ENCODE measurements at places on chromosomes 3 and 15.

DNA sequence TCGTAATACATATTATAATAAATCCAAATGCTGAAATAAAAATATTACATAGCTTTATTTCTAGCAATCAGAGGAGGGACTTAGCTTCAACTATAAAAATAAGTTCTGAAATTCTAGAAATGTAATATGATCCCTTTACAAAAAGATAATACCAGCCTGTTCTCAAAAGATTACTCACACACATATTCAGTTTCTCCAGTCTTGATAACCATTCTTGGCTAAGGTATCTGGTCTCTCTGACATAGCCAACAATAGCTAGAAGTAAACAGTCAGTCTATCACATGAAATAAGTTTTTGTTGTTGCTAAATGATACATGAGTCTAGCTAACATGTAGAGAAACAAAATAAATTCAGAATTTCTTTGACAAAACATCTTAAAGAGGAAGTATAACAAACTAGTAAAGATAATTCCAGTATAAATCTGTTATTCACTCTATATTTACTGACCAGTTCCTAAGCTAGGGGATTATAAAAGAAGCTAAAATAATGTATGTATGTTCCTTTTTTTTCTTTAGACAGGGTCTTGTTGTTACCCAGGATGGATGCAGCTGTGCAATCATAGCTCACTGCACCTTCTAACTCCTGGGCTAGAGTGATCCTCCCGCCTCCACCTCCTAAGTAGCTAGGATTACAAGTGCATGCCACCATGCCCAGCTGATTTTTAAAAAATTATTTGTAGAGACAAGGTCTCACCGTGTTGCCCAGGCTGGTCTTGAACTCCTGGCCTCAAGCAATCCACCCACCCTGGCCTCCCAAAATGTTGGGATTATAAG lies 170.6 kb downstream of the TBL1XR1 start:
- peak; percentile 25 for DNase-seq

GRCh38 chr3:197286678-197287077 lies 11.7 kb downstream of the DLG1 start:
- no peak for DNase-seq

DNA sequence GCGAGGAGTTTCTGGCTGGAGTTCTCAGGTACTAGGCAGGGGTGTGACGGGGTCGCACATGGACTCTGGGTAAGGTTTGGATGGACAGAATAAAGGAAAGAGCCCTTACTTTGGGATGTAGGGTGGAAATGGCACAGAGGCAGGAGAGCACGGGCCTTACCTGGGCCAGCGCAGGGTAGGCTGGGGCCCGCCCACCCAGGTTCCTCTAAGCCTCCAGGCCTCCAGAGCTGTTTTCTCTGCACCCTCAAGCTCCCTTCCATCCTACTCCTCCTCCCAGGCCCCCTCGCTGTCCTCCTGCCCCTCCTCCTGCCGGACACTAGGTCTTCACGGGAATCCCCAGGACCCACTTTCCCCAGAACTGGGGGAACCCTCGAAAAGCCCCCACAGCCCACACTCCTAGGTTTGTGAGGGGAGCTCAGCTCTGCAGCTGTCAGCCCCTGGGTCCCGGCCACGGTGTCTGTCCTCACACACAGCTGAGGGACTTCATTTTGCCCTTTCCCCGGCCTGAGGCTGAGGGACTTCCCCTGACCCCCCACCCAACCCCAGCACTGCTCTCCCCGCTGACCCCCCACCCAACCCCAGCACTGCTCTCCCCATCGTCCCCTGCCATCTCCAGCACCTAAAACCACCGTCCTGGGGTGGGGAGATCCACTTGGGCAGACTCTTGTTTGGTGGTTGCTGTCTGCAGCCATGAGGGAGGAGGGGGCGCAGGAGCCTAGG lies 53.0 kb upstream of the PCSK6 start:
- no peak for DNase-seq

DNA sequence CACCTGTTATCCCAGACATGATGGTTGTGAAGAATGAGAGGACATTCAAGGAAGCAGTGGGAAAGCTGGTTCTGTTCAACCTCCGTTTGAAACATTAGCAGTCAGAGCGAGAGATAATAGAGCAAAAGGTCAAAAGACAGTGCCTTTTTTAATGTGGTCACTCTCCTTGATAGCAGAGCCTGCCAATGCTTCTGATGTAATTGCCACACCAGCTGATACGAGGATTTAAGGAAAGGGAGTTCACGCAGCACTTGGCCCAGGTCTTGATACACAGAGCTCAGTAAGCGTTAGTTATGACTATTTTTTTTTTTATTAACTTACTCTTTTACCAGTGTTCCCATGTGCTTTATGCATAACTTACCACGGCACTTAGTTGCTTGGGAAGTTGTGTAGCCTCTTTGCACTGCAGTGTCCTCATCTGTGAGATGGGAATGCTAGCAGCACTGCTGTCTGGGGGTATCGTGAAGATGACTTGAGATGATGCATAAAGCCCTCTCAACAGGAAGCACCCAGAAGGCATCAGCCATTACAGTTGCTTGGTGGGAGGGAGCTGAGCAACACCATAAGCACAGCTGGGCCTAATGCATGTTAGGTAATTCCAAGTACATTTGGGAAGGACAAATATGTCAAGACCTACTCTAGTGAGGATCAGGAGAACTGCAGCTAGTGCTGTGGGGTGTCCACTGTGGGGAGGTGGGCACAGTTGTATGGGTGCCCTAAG lies 123.3 kb upstream of the RASGRP1 start:
- DNase-seq, result peak; percentile 13

- DNase-seq, result no peak
These were observed 130.6 kb downstream of the NSMCE3 start for GRCh38 chr15:29139072-29139471.

DNA sequence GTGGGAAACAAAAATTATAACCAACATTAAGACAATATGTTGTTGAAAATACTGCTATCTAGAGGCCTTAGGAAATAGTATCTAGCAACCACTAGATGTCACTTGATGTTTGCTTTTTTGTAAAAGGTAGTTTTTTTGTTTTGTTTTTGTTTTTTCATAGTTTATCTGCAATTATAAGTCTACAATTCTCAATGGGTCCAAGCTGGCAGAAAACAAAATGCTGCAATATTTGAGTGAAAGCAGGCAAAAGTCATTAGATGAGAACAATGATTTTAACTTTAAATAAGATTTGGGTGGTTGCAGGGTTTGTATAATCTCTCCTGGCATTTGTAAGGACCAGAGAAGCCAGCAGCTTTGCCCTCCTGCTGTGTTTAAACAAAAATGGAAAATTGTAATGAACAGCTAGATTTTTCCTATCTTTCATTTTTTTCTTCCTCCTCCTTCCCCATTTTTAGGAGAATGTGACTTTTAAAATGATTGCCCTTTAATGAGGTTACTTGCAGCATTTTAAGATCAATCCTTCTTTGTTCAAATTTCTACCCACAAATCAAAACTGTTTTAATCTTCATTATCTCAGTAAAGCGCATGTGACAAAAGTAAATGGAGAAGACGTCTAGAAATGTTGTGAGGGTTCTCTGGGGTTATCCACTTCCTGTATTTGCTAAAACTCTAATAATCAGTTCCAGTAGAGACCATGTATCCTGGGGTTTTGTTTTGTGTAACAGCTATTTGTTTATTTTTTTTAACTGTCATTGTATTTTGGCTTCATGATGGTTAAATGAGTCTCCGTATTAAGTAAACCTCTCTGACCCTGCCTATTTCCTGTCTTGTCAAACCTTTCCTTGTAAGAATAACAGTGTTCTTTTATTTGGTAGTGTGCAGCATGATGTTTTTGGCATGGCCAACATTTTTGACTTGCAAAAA lies 27.3 kb downstream of the DUT start:
- DNase-seq, result peak; percentile 72

DNA sequence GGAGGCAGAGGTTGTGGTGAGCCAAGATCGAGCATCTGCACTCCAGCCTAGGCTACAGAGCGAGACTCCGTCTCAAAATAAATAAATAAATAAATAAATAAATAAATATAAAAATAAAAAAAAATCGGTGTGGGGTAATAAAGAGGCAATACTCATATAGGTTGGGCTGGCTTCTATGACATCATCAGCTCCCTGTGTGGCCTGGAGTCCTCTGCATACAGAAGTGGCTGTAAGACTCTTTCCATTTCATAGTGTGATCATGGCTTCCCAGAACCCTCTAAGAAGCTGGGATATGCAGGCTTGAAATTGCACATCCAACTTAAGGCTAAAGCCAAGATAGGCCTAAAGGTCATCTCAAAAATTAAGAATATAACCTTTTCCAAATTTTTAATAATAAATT lies 101.6 kb downstream of the ZIC4 start:
- no peak for DNase-seq

GRCh38 chr15:79962178-79962577 lies 8.8 kb downstream of the BCL2A1 start:
- no peak for DNase-seq

DNA sequence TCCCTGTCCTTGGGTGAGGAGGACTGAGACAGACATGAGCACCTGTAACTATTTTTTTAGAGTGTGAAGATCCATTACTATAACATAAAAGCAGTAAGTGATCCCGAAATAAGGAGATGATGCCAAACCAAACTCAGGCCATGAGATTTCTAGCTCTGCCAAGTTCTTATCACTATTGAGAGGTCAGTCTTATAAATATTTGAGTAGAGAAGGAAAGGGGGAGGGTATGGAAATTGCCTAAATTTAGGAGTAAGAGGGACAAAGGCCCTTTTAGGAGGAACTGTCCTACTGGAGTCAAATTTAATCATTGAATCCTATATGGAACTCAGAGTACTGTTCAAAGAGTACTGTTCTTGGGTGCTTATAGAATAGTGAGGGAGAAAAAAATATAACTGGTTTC lies 326.9 kb upstream of the NAALADL2 start:
- no peak for DNase-seq

DNA sequence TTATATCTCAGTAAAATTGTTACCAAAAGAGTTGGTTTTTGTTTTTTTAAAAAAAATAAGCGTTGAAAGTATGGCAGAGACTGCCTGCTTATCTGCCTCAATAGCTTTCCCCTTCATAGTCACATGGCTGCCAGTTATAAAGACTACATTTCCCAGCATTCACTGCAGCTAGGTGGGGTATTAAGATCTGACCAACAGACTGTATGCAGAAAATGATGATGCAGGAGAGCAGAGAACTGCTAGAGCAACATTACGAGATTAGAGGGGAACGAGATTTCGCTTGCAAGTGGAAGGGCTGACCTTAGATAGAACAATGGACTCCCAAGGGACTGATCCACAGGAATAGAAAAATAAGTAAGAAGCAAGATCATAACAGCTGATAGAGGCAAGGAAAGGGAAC lies 14.3 kb downstream of the RHOA start:
- peak; percentile 62 for DNase-seq
